CD4-positive, alpha-beta T cell treated with Interleukin-17A for 4 hours (primary cell): ENCODE measurements at places on chromosomes 4 and X.
A peak's percentile ranks its signal among the peaks of the same experiment; 100 is the strongest.

- peak; percentile 39 for DNase-seq
Observed at GRCh38 chrX:19798423-19798822, 89.0 kb downstream of the SH3KBP1 start.

DNA sequence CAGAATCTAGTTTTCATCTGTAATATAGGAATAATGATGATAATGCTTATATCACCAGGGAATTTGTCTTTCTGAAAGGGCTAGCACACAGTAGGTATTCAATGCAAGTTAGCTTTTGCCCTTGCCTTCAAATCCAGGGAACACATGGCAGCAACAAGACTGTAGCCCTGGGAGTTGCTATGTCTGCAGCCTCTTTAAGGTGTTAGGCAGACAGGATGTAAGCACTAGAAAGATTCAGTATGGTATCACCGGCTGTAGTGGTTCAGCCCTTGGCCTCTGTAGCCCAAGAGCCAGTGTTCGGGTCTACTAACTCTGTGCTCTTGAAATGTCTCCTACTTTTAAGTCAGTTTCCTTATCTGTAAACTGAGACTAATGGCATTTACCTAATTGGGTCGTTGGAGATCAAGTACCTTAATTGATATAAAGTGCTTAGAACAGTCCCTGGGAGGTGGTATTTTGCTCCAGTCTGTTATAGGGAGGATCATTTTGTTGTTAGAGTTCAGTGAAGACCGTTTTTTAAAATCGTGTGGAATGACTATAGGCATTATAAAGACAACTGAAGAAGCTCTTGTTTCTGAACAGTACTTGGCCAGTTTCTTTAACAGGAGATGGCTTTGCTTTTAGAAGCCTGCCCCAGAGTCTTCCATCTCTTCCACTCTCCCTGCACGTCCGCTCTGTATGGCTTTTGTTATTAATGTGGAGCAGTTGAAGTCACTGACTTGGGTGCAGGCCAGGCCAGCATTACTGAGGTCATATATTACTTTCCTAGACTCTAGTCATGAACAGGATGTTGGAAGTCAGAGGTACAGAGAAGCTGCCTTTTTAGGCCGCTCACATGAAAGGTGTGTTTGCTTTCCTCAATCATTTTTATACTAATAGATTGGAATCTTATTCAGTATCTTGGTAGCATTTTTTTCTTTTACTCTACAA lies 44.8 kb downstream of the GAB1 start:
- DNase-seq, result no peak

- no peak for DNase-seq
Observed at GRCh38 chr4:172995161-172995560, 173.4 kb upstream of the GALNT7 start.

- DNase-seq, result no peak
Observed at GRCh38 chrX:134718966-134719317, 60.7 kb upstream of the PLAC1 start.

DNA sequence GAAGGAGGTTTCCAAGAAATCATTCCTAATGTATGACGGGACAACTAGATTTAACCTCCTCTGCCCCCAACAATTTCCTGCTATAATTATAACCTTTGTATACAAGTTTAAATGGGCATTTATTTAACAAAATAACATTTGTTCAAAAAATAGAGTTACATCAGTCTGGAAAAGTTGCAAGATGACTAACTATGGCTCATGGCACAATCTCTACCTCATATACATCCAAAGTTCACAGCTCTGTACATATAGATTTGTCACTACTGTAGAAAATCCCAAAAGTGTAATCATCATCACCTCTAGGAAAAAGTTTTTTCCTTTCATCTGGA lies 3.8 kb upstream of the RPS6KA3 start:
- no peak for DNase-seq

DNA sequence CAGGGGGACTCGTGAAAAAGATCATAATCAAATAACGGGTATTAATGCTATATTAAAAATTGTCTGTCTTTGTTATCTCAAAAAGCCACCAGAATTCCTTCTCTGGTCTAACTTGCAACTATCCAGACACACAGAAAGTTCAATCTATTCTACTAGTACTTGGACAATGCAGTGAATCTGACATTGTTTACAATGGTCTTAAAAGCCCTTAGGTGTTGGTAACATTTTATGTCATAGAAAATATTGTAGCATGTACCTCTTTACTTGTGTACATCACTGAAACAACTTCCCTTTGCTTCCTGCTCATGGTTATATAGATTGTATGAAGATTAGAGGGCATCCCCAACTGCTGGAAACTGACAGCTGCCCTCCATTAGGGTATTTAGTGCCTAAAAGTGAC lies 71.1 kb upstream of the PPP3CA start:
- no peak for DNase-seq

DNA sequence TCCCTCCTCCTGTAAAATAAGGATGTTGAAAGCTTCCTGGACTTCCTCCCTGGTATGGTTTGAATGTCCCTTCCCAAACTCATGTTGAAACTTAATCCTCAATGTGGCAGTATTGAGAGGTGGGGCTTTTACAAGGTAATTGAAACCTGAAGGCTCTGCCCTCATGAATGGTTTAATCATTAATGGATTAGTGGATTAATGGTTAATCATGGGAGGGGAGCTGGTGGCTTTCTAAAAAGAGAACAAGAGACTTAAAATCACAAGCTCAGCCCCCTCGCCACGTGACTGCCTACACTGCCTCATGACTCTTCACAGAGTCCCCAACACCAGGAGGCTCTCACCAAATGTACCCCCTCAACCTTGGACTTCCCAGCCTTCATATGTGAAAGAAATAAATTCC lies 124.6 kb upstream of the ANXA3 start:
- DNase-seq, result no peak

GRCh38 chrX:79270401-79270800 lies 96.7 kb downstream of the ITM2A start:
- DNase-seq, result peak; percentile 82

- no peak for DNase-seq
Observed at GRCh38 chr4:186729856-186730255, 6.2 kb upstream of the FAT1 start.

DNA sequence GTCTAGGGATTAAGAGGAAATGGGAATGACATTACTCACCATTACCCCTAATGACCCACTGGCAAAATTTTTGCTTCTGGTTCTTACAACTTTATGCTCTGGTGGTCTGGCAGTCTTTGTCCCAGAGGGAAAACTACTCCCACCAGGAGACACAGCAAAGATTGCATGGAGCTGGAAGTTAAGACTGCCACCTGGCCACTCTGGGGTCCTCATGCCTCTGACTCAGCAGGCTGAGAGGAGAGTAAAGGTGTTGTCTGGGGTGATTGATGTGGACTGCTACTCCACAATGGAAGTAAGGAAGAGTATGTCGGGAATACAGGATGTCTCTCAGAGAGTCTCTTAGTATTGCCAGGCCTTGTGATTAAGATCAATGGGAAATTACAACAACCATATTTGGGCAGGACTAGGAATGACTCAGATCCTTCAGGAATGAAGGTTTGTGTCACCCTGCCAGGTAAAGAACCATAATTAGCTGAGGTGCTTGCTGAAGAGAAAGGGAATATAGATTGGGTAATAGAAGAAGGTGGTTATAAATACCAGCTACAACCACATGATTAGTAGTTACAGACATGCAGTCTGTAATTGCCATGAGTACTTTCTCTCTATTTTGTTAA lies 215.5 kb downstream of the GPAT3 start:
- no peak for DNase-seq

- no peak for DNase-seq
Observed at GRCh38 chr4:8401665-8402064, 38.9 kb downstream of the ACOX3 start.

GRCh38 chr4:130479020-130479419 lies 1383.1 kb downstream of the C4orf33 start:
- DNase-seq, result no peak

GRCh38 chrX:134026565-134027311 lies 41.3 kb upstream of the GPC3 start:
- DNase-seq, result peak; percentile 35

DNA sequence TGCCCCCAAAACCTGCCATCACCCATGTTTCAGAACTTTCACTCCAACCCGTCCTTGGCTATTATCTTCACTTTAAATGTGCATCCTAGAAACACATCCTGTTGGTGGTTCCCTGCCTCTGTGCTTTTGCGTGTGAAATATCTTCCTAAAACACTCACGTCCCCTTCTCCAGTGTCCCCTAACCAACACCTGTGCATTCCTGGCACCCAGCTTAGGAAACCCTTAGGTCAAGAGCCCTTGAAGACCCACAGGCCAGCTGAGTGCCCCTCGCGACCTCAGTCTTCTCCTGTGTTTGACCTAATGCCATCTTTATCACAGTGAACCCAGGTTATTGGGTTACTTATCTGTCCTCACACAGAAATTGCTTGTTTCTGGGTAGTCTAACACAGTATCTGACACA lies 117.6 kb downstream of the STK32B start:
- no peak for DNase-seq

DNA sequence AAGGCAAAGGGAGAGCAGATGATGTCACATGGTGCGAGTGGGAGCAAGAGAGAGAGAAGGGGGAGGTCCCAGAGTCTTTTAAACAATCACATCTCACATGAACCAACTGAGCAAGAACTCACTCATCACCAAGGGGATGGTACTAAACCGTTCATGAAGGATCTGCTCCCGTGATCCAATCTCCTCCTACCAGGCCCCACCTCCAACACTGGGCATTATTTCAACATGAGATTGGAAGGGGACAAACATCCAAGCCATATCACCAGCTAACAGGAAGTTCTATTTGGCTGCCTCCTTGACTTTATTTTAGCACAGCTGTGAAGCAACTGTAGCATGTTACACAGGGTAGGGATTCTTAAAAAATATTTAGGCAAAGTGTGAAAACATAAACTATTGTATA lies 102.5 kb downstream of the DDIT4L start:
- DNase-seq, result no peak

GRCh38 chrX:10597871-10598270 lies 22.5 kb downstream of the MID1 start:
- no peak for DNase-seq

GRCh38 chr4:179626687-179627086 lies 2184.4 kb upstream of the AGA start:
- DNase-seq, result no peak

- no peak for DNase-seq
Observed at GRCh38 chrX:112645774-112646173, 34.0 kb downstream of the LHFPL1 start.

GRCh38 chrX:13694983-13695382 lies 6.1 kb downstream of the RAB9A start:
- DNase-seq, result no peak

DNA sequence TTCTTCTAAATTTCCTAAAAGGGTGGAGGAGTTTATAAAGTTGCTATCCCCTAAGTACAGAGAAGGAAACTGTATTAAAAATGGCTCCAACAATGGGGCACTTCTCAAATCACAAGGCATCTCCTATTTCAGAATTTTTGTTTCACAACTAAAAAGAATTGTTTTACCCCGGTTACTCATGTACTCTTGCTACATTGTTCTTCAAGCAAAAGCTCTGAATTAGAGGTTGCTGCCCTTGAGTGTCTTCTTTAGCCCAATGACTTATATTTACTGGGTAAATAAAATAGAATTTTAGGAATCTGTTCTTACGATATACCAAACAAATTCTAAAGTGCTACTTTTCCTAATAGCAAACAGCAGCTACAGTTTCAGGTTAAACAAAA lies 67.5 kb downstream of the PPEF2 start:
- DNase-seq, result no peak

GRCh38 chr4:110532901-110533589 lies 57.1 kb downstream of the ENPEP start:
- no peak for DNase-seq

DNA sequence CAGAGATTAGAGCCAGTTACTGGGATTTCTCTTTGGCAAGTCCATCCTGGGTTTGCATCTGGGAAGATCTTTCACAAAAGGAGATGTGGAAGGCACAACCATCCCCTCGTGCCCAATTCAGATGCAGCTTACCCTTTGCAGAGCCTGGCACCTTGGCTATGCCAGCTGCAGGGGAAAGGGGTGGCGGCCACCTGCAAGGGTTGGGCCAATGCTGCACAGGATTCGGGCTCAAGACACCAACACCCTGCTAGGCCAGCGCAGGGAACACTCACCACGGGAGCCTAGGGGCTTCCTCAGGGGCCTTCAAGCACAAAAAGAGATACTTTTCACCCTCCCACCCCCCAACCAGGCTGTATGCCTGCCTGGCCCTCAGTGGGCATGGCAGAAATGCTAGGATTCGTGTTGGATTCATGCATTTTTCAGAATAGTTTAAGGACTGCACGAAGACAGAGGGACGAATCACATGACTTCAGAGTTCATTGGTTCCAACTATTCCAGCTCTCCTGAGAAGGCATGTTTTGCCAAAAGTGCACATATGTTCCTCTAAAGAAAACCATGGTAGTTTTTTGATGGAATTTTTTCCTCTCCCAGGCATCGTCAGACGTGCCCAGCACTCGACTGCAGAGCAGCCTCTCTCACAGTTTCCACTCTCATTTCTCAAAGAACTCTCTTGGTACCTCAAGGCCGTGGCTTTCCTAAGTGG lies 94.4 kb downstream of the PHKA2 start:
- DNase-seq, result no peak

DNA sequence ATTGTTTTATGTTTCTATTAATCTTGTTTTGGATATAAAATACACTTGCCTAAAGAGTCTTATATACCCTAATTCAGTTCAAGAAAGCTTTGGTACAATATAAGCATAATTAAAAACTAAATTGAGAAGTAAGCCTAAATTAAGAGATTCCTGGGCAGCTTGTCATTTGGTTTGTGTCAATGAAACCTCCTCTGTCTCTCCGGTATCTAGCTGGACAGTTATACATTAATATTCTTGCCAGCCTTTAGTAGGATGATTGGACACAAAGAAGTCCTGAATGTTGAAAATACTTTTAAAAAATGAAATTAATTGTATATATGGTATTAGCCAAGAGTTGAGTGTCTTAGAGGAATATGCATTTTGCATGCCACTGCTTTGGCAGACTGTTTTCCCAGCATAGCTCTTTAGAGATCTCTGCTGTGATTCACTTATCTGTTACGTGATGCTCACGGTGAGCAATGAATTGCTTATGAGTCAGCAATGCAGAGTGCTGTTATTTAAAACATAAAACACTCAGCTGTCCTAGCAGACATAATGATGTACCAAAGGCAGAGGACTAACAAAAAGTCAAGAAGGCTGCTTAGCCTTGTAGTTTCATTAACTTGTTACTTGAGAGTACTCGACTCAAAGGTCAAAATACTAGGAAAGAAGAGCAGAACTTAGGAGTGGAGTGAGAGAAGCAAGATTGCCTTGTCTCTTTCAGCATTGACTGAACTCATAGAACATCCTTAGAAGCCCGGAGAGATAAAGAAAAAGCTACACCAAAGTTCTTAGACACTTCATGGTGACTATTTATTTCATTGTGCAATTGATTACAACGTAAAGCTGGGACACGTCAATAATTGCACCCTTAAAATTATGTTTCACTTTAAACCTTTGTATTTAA lies 1296.1 kb upstream of the PCDH7 start:
- no peak for DNase-seq

DNA sequence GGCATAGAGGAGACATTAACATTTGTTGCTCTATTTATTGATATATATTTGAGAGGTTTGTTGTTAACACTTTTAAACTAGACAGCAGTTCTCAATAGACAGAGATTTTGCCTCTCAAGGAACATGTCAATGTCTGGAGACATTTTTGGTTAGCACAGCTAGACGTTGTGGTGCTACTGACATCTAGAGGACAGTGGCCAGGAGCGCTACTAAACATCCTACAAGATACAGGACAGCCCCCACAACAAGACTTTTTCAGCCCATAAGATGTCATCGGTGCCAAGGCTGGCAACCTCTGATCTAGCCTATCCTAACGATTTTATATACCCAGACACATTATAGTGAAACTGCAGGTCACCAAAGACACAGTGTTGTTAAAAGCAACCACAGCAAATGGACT lies 18.4 kb upstream of the CTSO start:
- DNase-seq, result no peak
